ENCODE measurements at places on chromosomes 4 and X. TPM values are rescaled to one million over a fixed set of nuclear protein-coding genes. Genes with fewer than 3 reads are reported as not detected.

CENPI gene
- 0.27 TPM for total RNA-seq

AFM gene
- not detected for total RNA-seq

SMIM43 gene
- total RNA-seq, result not detected

GRCh38 chr4:54852602-54853001, 194.8 kb downstream of the KIT start:
- no peak for DNase-seq

- no peak for DNase-seq
Measured at GRCh38 chr4:7481227-7481626, 46.5 kb upstream of the PSAPL1 start.

- DNase-seq, result no peak
Measured at GRCh38 chrX:39421006-39421405, 619.7 kb downstream of the MID1IP1 start.

DNA sequence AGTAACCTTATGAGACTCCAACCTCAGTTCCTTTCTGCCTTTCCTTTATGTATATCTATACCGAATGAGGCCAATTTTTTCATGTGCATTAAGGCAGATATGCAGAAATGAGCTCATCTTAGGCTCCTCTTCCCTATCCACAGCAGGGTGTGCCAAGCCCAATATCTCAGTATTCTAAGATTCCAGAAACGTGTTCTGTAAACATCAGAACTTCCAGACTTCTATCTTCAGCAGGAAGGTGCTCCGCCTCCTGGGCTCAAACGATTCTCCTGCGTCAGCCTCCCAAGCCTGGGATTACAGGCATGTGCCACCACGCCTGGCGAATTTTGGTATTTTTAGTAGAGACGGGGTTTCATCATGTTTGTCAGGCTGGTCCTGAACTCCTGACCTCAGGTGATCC, 31.0 kb upstream of the CCNG2 start:
- no peak for DNase-seq

DNA sequence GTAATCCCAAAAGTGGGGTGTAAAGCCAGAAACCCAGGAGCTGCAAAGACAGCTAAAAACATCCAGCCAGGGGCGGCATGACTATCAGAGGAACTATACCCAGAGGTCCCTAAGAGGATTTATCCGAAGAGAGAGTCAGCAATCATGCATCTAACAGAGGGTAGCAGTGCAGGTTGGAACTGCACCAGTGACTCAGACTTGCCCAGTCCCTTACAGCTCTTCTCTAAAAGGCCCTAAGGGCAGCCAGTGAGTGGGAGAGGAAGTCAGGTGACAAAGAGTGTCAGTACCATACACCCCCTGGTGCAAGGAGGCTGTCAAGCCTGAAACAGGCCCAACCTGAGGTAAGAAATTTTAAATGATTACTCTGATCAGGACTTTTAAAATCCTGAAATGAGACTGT, 88.1 kb downstream of the CAMK2D start:
- DNase-seq, result no peak
